ENCODE measurements at places on chromosomes 2 and 18.

DNA sequence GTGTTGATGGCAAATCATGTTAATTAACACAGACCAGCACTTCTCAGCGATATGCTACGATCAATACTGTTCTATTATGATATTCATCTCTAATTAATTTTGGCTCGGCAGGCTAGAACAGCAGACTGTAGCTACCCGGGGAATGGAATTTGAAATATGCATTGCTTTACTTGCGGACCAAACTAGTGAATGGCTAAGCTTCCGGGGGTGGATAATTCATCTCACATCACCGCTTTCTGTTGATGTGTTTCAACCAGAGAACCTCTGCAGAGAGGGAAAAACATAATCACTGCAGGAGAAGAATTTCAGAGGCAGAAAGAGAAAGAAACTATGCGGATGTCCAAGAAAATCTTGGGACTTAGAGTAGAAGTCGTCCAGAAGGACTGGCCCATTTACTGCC is 490.9 kb downstream of the STK39 start:
- DNase-seq: no peak

GRCh38 chr2:225889452-225889851 is 489.9 kb downstream of the NYAP2 start:
- no peak for DNase-seq

DNA sequence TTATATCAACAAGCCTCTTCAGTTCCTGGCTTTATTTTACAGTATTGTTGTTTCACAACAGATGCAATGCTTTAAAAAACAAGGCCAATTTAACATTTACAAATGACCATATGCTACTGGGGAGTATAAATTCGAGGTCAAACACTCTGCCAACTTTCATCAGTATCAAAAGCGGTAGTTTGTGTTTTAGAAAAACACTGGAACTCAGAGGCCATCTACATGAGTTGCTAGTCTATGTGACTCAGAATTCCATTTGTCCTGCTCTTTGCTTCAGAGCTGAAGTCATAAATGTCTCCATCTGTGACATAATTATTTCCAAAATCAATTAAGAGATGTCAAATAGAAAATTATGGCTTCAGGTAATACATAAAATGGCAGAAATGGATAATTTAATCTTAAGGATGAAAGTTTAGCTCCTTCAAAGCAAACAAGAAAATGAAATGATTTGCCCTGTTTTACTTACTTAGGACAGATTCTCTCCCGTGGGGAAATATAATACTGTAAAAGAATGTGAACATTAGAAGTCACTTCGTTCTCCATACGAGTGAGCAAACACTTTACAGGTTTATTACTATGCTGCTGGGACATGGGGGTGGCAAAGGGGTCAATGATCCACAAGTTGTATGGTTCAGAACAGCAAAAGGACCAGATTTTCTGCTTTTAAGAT is 3.7 kb downstream of the MEX3C start:
- DNase-seq: no peak

GRCh38 chr2:52520644-52521043 is 1247.0 kb upstream of the CHAC2 start:
- DNase-seq: no peak

DNA sequence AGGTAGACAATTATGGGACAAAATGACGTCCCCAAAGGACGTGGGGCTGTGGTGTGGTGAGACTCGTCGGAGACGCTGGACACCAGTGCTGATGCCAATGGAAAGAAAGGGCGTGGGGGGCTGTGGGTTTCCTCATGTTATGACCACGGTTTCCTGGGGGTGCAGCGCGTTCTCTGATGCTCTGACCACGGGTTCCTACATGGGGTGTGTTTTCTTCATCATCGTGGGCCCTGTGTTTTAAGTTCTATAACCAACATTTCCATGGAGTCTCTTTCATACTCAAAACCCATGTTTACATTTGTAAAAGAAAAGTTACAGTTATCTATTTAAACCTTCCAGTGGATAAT is 141.6 kb downstream of the RTP5 start:
- no peak for DNase-seq

GRCh38 chr18:60067426-60068210 is 167.8 kb downstream of the PMAIP1 start:
- no peak for DNase-seq

DNA sequence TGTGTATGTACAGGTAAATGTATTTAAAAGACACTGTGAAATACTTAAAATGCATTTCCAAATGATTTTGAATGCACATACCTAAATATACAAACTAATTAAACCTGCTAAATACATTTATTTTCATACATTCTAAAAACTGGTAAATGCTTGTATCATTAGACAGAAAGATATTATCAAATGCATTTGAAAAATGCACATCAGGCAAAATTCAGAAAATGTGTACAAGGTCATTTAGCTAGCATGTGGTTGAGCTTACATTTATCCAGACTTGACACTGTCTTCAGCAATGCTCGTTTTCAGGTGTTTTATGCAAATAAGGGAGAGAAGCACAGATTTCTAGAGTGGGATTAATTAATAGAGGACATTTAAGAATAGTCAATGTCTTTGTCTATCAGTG is 374.2 kb downstream of the SUCLG1 start:
- DNase-seq: no peak

DNA sequence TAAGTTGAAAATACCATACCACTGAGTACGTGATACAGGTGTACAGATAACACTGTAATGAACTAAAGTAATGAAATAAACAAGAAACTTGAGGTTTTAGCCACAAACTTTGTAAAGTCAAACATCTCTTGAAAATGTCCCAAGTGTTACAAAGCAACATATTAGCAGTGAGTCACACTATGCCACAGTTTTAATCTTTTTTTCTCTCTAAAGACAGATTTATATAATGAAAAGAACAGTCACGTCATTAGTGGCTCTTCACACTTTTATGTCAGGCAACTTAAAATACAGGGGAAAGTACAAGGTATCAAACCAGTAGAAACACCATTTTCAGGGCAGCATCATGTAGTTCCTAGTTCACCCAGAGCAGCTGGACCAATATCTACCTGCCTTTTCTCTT is 42.1 kb downstream of the RAPH1 start:
- no peak for DNase-seq

GRCh38 chr2:30266051-30266621 is 34.8 kb downstream of the LBH start:
- DNase-seq: no peak

DNA sequence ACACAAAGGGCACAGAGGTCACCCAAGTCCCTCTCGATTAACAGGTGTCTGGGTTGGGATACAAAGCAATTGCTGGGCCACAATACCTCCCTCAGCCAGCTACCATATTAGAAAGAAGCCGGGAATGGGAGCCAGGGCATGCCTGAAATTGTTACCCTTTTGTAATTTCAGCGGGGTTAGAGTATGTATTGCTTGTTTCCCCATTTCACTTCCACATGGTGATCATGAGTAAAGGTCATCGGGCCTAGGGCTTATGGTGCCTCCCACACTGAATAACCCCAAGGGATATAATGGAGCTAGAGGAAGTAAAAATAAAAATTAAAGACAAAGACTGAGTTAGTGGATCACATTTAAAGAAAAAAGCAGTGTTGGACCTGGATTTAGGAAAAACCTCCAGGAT is 437.2 kb upstream of the KLHL29 start:
- DNase-seq: no peak

DNA sequence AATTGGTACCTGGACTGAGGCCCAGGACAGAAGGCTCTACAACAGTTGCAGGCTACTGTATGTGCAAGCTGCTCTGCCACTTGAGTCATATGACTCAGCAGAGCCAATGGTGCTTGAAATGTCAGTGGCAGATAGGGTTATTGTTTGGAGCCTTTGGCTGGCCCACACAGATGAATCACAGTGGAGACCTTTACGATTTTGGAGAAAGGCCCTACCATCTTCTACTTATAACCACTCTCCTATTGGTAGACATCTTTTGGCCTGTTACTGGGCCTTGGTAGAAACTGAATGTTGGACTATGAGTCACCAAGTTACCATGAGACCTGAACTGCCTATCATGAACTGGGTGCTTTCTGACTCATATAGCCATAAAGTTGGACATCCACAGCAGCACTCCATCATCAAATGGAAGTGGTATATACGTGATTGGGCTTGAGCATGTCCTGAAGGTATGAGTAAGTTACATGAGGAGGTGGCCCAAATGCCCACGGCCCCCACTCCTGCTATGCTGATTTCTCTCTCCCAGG is 88.9 kb upstream of the NRXN1 start:
- DNase-seq: peak; percentile 37

DNA sequence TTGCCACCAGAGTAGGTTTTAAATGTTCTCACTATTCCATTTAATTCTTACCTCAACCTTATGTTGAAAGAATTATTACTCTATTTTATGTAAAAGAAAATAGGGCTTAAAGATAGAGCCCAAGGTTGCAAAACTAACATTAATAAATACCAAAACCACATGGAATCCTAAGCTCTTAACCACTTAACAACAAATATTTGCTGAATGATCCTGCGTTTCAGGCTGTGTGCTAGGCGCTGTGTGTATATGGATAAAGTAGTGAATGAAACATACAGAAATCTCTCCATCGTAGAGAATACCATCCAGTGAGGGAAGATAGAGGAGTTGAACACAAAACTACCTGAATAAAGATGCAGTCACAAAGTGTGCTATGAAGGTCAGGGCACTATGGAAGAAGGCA is 485.1 kb downstream of the THSD7B start:
- DNase-seq: no peak

DNA sequence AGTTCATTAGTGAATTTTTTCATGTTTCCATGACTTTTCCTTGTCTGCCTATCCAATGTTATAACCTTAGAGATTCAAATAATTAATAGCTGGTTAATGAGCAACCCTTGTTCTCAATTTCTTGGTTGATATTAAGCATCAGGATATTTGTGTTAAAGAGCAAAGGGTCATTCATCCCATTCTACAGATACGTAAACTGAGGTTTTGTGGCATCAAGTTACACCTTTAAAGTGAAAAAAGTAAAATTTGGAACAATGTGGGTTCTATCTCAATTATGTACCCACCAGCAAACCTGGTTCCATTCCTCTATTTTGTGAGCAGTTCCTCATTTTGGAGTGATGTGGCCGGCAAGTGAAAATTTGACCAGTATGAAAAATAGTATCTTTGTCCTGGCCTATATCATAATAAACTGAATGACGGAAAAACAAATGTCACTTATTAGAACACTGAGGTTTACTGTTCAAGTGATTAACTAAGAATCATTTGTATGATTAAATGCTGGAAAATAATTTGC is 220.5 kb upstream of the ATP5MC3 start:
- no peak for DNase-seq

DNA sequence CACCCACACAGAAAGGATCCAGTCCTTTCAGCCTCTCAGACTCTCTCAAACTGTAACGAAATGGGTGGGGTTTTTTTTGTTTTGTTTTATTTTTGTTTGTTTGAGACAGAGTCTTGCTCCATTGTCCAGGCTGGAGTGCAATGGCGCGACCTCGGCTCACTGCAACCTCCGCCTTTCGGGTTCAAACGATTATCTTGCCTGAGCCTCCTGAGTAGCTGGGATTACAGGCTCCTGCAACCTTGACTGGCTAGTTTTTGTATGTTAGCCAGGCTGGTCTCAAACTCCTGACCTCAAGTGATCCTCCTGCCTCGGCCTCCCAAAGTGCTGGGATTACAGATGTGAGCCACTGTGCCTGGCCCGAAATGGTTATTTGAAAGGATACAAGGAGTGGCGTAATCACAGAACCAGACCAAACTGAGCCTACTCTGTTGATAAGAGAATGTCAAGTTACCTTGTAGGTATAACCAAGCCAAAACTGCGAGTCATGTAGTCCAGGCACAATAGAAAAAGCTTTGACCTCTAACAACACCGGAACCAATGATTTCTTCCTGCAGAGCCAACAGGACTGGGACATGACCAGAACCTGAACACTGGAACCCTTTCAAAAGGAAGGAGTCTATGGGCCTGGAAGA is 72.5 kb downstream of the NCAPH start:
- DNase-seq: no peak

- no peak for DNase-seq
Measured at GRCh38 chr2:55092439-55092838, 42.2 kb upstream of the RTN4 start.

DNA sequence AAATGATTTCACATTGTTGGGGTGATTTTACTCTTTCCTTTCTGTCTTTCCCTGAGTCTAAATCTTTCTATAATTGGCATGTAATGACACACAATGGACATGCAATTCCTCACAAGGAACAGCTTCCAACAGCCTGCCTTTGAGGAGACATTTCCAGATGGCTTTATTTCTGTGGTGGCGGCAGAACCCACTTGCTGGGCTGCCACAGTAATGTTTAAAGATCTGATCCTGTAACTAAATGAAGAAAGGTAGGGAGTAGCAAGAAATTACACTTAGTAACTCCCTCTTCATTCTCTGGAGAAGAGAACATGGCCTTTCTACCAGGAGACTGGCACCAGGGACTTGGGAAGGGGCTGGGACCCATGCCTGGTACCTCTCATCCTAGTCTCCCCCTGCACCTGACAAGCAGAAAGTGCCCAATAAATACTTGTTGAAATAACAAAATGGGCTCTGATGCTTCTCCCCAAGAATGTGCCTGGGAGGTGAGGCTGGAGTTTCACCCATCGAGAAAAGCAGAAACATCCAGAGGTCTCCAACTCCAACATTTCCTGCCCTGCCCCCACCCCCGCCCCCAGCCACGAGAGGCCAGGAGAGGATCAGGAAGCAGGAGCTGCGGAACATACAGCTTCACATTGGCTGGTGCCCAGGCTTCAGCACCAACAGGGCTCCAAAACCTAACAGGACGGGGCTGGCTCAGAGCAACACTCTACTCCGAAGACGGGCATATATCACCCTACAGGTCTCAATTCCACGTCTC is 92.1 kb downstream of the PXDN start:
- DNase-seq: no peak

- no peak for DNase-seq
Measured at GRCh38 chr2:23530206-23530908, 145.4 kb downstream of the KLHL29 start.

GRCh38 chr2:188663301-188663700 is 310.9 kb upstream of the COL3A1 start:
- DNase-seq: no peak

DNA sequence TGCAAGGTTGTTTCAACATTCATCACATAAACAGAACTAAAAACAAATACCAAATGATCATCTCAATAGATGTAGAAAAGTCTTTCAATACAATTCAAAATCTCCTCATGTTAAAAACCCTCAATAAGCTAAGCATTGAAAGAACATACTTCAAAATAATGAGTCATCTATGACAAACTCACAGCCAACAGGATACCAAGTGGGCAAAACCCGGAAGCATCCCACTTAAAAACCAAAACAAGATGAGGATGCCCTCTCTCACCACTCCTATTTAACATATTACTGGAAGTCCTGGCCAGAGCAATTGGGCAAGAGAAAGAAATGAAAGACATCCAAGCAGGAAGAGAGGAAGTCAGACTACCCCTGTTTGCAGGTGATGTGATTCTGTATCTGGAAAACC is 992.2 kb upstream of the PIK3C3 start:
- DNase-seq: no peak

- no peak for DNase-seq
Measured at GRCh38 chr2:88826399-88826798, 134.9 kb downstream of the RPIA start.

GRCh38 chr2:207253666-207254345 is 88.1 kb upstream of the KLF7 start:
- no peak for DNase-seq

- DNase-seq: no peak
Measured at GRCh38 chr2:156937430-156937829, 320.1 kb upstream of the GALNT5 start.

GRCh38 chr18:30595942-30596341 is 446.6 kb downstream of the DSC3 start:
- no peak for DNase-seq

Measured in T1000 (cell line).